ENCODE measurements at places on chromosomes 6 and 20.

DNA sequence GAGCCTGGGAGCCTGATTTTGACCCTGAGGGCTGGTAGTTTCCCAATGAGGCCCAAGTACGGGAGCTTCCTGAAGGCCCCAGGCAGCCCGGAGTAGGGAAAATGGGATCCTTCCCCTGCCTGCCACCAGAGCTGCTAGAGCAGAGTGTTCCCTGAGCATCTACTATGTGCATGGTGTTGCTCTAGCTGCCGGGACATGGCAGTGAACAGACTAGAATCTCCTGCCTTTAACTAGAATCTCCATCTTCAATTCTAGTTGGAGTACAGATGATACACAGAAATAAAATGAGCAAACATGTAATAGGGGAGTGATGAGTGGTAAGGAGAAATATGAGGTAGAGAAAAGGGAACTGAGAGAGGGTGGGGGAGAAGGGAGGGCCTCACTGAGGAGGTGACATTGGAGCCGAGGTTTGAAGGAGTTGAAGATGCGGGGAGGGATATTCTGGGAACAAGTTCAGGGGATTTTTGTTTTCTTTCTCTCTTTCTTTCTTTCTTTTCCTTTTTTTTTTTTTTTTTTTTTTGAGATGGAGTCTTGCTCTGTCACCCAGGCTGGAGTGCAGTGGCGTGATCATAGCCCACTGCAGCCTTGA is 18.5 kb downstream of the VSTM2L start:
- DNase-seq, result no peak

DNA sequence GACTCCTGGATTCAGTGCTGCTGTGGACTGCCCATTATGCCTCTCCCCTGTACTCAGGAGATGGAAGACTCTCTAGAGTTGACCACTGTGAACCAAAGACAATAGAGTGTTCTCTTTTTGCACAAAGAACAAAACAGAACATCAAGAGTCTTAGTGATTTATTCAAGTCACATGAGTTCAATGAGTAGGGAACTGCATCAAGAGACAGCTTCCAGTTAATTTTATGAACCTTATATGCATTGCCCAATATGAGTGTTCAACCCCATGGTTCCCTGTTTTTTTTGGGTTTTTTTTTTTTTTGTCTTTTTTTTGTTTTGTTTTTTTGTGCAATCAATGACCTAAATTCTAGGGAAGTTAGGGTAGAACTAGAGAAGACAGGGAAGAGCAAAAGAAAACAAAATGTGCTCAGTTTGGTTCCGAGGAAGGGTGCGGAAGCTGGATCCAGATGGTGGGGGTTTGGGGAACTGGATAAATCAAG is 224.3 kb downstream of the MAFB start:
- DNase-seq, result no peak

DNA sequence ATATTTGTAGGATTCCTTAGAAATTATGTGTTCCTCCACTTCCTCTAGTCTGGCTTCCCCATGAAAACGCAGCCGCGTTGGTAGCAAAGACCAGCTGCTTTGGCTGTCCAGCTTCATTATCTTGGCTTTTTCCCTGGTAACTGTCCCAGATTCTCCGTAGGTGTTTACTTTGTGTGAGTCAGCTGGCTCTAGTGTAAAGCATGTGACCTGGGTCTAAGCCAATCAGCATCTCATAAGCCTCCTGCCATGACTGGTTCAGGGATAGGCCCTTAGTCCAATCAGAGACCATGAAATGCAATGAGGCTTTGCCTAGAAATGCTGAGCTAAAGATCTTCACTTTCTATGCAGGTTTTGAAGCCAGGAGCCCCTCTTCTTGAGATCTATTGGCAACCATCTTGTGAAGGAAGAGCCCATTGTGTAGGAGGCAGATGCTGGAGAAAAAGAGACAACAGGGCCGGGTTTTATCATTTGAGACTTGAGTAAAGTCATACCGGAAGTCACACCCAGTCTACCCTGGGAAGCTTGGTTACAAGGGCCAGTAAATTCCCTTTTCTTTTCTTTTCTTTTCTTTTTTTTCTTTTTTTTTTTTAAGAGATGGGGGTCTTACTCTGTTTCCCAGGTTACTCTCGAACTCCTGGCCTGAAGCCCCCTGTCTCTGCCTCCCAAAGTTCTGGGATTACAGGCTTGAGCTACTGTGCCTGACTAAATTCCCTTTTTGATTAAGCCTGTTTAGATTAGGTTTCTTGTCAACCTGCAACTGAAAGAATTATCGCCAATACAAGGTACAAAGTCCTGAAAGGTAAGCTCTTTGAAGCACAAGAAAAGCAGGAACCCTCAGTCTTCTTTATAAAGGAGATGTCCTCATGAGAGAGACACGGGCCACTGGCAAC is 256.5 kb upstream of the RREB1 start:
- DNase-seq, result peak; percentile 51

- DNase-seq, result no peak
These were observed 150.2 kb upstream of the RNF217 start for GRCh38 chr6:124812067-124812466.

DNA sequence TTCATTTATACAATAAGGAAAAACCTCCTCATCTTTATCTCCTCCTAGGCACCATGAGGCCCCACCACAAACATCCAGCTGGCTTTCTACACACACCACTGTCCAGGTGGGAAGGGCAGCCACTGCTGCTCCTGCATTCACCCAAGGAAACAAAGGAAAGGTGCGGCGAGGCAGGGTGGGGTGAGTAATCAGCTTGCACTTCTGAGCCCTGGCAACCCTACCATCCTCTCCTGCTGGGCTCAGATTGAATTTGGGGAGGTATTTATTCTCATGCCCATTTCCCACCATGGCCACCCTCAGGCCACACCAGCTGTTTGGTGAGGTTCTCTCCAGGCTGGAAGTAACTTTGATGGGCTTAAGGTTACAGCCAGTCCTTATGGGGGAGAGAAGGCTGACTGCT is 31.2 kb upstream of the SPDEF start:
- no peak for DNase-seq

DNA sequence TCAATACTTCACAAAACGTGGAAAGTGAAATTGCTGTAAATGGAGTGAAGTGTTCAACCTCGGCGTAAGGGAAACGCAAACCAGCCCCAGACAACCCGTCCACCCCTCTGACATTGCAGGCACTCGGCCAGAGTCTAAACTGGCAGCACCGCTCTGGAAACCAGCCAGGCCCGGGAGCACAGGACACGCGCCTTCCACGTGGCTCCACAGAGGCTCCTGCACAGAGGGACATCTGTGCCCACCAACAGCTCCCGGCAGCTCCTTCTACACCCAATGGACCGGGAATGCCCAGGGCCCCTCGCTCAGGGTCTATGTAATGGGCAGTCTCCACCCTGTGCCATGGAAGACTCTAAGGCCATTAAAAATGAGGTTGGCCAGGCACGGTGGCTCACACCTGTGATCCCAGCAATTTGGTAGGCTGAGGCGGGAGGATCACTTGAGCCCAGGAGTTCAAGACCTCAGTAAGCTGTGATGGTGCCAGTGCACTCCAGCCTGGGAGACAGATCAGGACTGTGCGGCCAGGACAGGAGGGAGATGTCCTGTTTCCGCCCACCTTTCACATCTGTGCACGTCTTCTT is 3.4 kb upstream of the HELZ2 start:
- no peak for DNase-seq

- DNase-seq, result no peak
These were observed 209.4 kb upstream of the JAG1 start for GRCh38 chr20:10883166-10883565.

DNA sequence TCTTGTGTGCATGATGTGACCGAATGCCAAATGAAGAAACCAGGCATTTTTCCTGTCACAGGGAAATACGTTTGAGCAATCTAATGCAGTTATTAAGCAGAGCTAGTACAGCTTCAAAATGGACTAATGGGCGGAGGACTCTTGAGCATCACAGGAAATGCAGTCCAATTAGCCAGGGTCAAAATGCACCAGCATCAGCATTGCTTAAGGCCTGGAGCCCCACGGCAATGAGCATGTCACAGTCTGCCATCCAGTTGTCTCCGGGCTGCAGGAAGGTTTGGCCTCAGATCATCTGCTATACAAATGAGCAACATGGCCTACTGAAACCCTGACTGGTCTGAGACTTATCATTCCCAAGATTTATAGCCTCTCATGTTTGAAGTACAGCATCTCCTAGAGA is 652.1 kb upstream of the SLC35B3 start:
- DNase-seq, result no peak

DNA sequence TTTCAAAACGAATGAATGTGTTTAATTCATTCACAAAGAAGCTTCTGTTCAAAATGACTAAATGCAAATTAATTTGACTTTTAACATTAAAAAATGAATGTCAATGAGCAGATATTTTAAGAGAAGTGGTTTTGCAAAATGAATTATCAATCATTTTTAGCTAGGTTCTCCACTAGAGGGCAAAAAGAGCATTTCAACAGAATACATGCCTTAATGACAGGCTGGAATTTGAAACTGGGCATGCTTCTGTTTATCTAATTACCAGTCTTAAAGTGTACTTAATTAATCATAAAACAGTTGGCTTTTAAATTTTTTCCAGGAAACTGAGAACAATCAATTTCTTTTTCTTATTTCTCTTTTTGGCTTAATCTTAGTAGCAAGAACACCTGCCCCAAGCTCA is 63.8 kb upstream of the TINAG start:
- DNase-seq, result peak; percentile 22

GRCh38 chr20:11484479-11484878 is 433.2 kb upstream of the BTBD3 start:
- no peak for DNase-seq

DNA sequence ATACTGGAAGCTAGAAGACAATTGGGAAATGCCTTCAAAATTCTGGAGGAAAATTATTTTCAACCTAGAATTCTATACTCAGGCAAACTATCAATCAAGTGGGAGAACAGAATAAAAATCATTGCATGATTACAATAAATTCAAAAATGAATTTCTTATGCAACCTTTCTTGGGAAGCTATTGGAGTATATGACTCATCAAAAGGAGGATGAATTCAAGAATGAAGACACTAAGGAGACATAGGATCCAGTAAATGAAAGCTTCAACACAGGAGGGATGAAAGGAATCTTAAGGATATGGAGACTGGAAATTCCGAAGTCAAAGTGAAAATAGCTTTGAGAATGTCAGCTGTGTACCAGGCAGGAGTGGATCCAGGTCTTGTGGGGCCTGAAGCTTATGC is 12.6 kb upstream of the UBR2 start:
- DNase-seq, result no peak

- DNase-seq, result no peak
These were observed 251.8 kb downstream of the BTBD9 start for GRCh38 chr6:38387971-38388370.

DNA sequence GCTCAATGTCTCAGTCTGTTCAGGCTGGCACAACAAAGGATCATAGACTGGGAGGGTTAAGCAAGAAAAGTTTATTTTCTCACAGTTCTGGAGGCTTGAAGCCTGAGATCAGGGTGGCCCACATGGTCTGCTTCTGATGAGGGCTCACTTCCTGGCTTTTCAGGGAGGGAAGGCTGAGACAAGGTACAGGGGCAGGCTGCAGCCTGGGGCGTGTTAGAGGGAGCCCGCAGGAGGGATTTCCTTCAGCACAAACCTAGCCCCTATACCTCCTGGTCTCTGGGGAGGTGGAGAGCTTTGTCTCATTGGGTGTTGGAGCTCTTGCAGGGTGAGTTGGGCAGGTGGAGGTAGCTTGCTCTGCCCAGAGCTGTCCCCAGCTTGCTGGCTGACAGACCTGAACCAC is 81.1 kb upstream of the GPR6 start:
- DNase-seq, result no peak

- DNase-seq, result no peak
These were observed 204.4 kb downstream of the SAMD5 start for GRCh38 chr6:147712841-147713240.

DNA sequence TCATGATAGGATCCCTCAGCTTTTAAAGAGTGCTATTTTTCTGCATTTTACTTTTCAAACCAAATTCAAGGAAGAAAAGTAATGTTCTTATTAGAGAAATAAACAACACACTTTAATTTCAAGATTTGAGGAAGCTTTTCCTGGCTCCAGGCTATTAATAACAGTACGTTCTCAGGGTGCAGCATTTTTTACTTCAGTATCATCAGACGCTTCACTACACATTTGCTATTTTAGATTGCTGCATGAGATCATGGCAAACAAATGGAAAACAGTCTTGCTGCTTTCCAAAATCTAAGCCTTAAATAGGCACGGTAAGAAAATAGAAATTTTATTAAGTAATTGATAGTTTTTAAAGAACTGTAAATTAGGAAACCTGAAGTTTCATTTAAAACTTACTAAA is 253.6 kb upstream of the EXOC2 start:
- DNase-seq, result no peak

DNA sequence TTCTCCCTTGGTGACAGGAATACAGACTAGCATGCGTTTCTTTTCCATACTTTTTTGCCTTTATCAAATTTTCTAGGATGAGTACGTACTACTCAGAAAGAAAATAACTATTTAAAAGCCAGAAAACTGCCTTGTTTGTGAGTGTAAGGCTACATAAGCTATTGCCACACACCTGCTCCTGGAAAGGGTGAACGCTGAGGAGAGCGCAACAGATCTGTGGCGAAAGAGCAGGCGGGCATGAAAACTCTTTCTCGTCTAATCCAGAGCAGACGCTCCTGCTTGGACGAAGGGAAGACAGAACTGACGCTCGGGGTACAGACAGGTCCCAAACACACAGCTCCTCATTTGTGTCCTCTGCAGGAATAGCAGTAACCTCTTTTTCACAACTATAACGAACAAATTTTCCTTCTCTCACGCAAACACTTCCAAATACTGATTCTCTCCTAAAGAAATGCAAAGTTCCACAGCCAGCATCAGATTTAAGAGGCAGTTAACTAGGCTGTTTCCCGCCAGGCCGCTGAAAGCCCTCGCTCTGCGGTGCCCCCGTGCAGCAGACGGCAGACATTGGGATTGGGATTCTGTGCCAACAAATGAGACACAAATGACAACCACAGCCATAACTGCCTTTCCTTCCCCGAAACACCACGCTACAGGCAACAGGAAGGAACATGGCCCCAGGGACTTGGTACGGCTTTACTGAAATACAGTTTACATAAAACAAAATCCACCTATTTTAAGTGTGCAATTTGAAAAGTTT is 20.0 kb downstream of the TAF4 start:
- DNase-seq, result no peak

DNA sequence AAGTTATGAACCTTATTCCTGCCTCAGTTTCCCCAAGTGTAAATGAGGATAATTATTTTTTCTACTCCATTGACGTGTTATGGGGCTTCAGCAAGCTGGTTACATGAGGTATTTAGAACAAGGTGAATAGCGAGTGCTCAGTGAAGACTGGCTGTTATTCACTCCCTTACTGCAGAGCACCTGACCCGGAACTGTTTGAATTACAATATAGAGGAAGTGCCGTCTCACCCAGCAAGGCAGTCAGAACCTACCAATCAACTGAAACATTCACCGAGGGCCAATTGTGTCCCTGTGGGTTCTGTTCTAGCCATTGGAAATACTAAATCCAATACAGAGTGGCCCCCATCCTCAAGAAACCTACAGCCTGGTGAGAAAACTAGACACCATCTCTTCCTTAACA is 216.9 kb downstream of the UST start:
- no peak for DNase-seq

- no peak for DNase-seq
These were observed 58.4 kb downstream of the TRAM2 start for GRCh38 chr6:52518279-52518945.

GRCh38 chr20:6122873-6123648 is at the start of gene FERMT1:
Gene FERMT1, minus strand, starts transcription at chr20:6123030. Its CDS starts 3,476 bp downstream, at chr20:6119554.
- peak; percentile 85 for DNase-seq

GRCh38 chr20:35174458-35175216 is 2.8 kb downstream of the PROCR start:
- peak; percentile 49 for DNase-seq

GRCh38 chr20:4929686-4930397 is 71.5 kb downstream of the SLC23A2 start:
- DNase-seq, result no peak

GRCh38 chr6:85726206-85726605 is 83.5 kb upstream of the SYNCRIP start:
- DNase-seq, result peak; percentile 56

GRCh38 chr20:16580147-16580546 is 6.9 kb upstream of the KIF16B start:
- no peak for DNase-seq

Measured in mesendoderm (in vitro differentiated cells).